ENCODE measurements at places on chromosomes 3 and 15. TPM values are rescaled to one million over a fixed set of nuclear protein-coding genes. Genes with fewer than 3 reads are reported as not detected.

- no peak for DNase-seq
Measured at GRCh38 chr3:61914276-61914675, 352.9 kb downstream of the PTPRG start.

DNA sequence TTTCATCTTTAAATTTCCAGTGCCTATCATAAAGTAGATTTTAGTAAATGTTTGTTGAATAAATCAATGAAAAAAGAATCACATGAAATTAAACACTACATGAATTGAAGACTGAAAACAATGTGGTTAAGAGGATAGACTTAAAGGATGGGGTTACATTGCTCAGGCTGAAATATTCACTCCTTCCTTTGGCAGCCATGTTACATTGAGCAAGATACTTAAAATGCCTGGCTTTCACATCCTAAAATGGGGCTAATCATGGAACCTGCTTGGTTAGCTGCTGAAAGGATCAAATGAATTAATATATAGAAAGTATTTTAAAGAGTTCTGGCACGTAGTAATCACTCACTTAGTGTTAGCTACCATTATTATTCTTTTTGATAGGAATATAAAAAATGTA lies 196.9 kb upstream of the SLC2A2 start:
- no peak for DNase-seq

FHIT gene
- 7.9 TPM for total RNA-seq

KIF15 gene
- total RNA-seq, result 2.2 TPM

AQP9 gene
- total RNA-seq, result 1.5 TPM

GRCh38 chr15:55736756-55737155 lies 6.2 kb downstream of the PRTG start:
- no peak for DNase-seq

Measured in vagina (tissue), 2 donors.